ENCODE measurements at places on chromosomes 6 and 20.

DNA sequence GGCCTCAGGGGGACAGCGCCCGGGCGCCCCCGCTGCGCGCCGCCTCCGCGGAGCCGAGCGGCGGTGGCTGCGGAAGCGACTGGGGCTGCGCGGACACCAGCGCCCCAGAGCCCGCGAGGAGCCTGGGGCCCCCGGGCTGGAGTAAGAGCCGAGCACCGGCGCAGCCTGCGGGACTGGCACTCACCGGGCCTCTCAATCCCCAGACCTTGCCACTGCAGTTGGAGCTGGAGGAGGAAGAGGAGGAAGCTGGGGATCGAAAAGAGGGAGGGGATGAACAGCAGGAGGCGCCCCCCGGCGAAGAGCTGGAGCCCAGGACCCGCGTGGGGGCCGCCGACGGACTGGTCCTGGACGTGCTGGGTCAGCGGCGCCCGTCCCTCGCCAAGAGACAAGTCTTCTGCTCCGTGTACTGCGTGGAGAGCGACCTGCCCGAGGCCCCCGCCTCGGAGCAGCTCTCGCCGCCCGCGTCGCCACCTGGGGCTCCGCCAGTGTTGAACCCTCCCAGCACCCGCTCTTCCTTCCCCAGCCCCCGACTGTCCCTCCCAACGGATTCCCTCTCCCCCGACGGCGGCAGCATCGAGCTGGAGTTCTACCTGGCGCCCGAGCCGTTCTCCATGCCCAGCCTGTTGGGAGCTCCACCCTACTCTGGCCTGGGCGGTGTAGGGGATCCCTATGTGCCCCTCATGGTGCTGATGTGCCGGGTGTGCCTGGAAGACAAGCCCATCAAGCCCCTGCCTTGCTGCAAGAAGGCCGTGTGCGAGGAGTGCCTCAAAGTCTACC lies 590 bp downstream of the RNF217 start:
- DNase-seq = peak; percentile 17

DNA sequence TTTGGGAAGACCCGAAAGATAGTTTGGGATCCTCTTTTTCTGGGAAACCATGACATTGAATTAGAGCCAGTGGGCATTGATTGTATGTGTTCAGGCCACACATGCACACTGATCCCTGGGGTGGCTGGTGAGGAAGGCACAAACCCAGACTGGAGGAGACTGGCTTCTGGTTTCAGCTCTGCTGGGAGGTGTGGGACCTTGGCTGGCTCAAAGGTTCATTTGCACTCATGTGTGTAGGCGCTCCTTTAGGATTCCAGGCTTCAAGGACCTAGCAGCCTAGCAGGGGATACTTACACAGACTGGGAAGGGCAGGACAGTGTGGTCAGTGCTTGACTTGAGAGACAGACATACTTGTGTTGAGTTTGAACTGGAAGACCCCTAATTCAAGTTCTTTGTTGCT lies 7.2 kb downstream of the RIN2 start:
- no peak for DNase-seq

DNA sequence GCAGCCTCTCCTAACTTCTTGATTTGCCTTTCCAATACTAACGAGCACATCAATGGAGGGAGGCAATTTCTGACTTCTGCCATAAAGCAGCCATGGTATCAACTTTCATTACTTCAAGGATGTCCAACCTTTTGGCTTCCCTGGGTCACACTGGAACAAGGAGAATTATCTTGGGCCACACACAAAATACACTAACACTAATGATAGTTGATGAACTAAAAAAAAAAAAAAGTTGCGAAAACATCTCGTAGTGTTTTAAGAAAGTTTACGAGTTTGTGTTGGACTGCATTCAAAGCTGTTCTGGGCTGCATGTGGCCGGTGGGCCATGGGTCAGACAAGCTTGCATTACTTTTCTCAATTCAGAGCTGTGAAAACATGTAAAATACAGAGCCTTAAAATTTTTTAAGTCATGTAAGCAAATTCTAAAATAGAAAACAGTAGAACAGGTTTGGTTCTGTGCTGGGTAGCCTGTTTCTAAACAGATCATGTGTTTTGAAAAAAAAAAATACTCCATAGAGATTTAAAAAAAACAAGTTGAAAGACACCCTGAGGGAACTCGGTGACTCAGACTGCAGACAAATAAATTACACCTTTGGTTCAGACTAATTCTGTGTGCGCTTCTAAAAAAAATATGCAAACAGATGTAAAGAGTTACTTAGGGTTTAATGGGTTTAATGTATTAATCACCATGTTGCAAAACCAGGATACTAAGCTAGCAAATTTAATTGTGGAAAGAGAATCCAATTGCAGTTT lies 43.6 kb upstream of the SLC22A23 start:
- no peak for DNase-seq

DNA sequence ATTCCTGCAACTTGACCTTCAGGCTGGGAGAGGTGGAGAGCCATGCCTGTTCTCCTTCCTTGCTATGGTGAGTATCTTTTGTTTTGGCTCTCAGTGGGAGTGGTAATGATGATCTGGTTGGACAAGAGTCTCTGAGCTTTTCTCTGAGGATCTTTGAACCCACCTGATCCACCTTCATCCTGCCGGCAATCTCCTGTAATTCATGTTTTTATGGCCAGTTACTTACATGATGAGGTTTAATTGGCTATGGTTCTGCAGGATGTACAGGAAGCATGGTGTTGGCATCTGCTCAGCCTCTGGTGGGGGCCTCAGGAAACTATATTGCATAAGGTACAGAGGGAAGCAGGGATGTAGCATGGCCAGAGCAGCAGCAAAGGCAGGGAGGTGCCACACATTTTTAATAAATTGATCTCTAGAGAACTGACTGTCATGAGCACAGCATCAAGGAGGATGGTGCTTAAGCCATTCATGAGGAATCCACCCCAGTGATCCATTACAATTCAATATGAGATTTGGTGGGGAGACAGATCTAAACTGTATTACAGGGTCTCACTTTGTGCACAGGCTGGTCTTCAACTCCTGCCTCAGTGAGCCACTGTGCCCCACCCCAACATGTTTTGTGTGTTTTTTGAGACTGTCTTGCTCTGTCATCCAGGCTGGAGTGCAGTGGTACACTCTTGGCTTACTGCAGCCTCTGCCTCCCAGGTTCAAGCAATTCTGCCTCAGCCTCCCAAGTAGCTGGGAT lies 10.0 kb downstream of the HSPA1B start:
- no peak for DNase-seq

DNA sequence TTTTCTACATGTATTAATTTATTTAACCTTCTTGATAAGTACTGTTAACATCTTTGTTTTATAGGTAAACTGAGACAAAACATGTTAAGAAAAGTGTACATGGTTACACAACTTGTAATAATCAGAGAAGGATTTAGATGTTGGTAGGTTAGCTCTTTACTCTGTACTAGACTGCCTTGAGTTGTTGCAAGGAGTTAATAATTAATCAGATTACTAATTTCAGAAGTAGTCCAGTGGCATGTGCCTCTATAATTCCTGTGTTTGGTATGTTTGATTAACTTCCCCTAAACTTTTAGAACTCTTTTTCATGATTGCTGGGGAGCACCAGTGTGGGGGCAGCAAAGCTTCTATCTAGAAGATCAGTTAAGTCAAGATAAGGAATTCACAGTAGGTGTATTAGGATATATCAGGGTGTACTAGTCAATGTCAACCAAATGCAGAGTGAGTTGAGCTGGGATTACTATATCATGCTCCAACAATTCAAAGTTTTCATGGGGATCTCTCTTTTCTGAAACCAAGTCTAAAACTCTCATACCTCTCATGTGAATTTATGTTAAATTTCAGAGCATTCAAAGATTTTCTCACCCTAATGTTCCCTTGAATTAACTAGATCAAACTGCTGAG lies 129.7 kb upstream of the AHI1 start:
- peak; percentile 16 for DNase-seq

- DNase-seq = no peak
Observed at GRCh38 chr6:56025795-56026194, 150.4 kb upstream of the BMP5 start.

- no peak for DNase-seq
Observed at GRCh38 chr6:55666037-55666436, 87.0 kb upstream of the HMGCLL1 start.

GRCh38 chr20:11650566-11650965 lies 267.1 kb upstream of the BTBD3 start:
- no peak for DNase-seq

DNA sequence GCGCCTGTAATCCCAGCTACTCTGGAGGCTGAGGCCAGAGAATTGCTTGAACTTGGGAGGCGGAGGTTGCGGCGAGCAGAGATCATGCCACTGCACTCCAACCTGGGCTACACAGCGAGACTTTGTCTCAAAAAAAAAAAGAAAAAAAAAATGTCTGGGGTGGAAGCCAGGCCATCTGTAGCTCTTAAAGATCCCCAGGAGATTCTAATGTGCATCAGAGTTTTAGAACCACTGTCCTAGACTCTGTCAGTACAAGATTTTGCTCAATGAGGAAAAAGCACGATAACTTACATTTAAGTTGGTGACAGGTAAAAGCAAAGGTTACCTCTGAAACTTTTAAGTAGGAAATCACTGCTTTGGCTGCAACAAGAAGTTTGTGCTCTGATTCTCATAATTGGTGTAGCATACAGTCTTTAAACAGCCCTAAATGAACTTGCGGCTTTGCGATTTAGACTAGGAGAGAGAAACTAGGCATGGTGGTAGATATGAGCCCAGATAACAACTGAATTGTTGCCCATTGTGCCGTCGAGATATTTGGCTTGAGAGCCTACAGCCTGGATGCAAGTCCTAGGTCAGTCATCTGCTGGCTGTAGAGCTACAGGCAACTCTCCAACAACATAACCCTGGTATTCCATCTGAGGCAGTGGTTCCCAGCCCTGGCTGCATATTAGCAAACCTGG lies 67.2 kb downstream of the BACH2 start:
- DNase-seq = no peak

GRCh38 chr20:5402903-5403531 lies 86.3 kb upstream of the PROKR2 start:
- no peak for DNase-seq

DNA sequence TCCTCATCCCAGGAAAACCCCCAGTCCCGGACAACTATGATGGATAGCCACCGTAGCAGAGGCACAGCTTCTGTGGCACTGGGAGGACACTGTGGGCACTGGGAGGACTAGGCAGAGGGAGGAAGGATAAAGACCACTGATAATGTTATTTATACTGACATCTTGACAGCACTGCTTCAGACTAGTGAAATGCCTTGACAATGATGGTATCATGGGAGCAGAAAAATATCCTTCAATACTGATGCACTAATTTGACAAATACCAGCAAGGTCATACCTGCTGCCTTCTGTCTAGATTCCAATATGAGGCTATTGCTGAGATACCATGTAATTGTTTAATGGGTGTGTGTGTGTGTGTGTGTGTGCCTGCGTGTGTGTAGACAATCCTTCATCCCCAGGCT lies 148.6 kb downstream of the PHACTR1 start:
- no peak for DNase-seq

DNA sequence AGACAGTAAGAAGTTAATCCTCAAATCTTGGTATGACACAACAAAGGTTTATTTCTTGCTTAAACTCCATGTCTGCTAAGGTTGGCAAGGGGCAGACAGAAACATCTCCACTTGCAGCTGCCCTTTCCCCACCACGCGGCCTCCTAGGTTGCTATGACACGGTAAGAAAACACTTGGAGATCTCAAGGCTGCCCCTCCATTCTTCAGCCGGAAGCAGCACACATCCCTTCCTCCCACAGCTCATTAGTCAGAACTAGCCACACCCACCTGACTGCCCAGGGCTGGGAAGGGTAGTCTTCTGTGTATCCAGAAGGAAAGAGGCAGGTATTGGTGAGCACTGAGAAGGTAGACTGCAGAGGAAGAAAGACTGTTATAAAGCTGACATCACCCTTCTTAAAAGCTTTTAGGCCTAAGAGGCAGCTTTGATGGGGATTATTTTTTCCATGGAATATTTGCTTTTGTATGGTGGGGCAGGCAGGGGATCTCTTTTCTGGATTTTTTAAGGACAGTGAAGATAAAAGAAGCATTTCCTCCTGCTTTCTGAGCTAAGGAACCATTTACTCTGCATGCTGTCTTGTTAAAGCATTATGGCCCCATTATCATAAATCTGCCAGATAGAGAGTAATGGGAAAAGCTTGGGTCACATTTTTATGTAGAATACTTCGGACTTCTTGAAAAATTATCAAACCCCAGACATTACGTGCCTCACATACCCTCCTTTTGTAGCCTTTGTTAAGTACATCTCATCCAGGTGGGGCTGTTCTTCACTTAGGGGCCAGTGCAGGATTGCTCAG lies 41.6 kb downstream of the MRAP2 start:
- DNase-seq = peak; percentile 9

Measured in RCC 7860 (cell line).